ENCODE measurements at places on chromosomes 12 and 14. TPM values are rescaled to one million over a fixed set of nuclear protein-coding genes. Genes with fewer than 3 reads are reported as not detected.

Gene KRT72
- not detected for total RNA-seq

Gene WNT1
- not detected for total RNA-seq

Gene IFNG-AS1
- total RNA-seq: not detected

Gene PYM1
- total RNA-seq: 32.8 TPM

All from fibroblast of villous mesenchyme (primary cell).